Activated CD4-positive, alpha-beta T cell treated with anti-CD3 and anti-CD28 coated beads, Interleukin-2, amount 50 U/mL, for 24 hours (primary cell): ENCODE measurements at places on chromosomes 4 and X.

- no peak for DNase-seq
Observed at GRCh38 chrX:789096-789495, 158.5 kb downstream of the SHOX start.

DNA sequence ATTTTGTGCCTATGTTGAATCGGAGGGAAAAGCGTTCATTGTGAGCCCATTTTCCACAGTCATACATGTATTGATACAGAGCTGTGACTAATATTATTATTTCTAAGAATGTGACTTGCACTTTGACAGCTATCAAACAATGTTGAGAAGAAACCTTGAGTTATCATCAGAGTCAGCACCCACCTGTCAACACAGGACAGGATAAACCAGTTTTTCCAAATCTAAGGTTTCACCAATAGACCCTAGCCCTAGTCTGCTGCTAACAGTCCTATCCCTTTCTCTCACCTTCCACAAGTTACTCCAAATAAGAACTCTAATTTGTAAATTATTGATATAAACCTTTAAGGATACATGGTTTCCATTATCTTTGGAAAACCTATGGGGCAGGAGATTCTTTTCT, 47.7 kb upstream of the DHX15 start:
- DNase-seq = no peak

GRCh38 chr4:10115271-10115796, 1.3 kb downstream of the WDR1 start:
- DNase-seq = no peak

GRCh38 chr4:70747874-70748273, 26.1 kb downstream of the RUFY3 start:
- DNase-seq = no peak
